Forelimb muscle (tissue), 1 donor: ENCODE measurements at places on chromosomes 3 and 15.

DNA sequence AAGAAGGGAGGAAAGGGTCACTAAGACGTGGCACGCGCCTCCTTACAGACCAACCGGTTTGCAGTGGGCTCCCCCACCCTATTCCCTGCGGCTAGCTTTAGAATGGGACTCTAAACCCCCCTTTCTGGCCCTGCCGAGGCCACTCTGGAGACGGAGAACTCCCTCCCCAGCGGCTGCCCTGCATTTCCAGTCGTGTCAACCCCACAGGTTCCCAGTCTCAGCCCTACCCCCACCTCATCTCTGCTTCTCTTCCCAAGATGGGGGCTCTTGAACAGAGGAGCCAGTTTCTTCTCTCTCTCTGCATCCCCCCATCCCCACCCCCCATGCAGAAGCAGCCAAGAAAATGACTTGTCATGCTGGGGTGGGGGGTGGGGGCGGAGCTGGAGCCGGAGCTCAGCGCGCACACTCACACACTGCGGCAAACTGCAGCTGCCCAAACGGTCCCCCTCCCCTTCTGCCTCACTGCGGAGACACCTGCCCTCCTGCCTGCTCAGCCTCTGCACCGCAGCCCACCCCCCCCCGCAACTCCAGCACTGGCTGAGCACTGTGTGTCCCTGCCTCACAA lies 871 bp downstream of the MAP1A start:
- no peak for DNase-seq

GRCh38 chr3:64121750-64122311 lies 98.5 kb upstream of the PSMD6 start:
- no peak for DNase-seq

GRCh38 chr3:127077068-127077467 lies 94.2 kb downstream of the PLXNA1 start:
- DNase-seq: no peak

- no peak for DNase-seq
Measured at GRCh38 chr15:92095693-92096092, 242.2 kb downstream of the SLCO3A1 start.

DNA sequence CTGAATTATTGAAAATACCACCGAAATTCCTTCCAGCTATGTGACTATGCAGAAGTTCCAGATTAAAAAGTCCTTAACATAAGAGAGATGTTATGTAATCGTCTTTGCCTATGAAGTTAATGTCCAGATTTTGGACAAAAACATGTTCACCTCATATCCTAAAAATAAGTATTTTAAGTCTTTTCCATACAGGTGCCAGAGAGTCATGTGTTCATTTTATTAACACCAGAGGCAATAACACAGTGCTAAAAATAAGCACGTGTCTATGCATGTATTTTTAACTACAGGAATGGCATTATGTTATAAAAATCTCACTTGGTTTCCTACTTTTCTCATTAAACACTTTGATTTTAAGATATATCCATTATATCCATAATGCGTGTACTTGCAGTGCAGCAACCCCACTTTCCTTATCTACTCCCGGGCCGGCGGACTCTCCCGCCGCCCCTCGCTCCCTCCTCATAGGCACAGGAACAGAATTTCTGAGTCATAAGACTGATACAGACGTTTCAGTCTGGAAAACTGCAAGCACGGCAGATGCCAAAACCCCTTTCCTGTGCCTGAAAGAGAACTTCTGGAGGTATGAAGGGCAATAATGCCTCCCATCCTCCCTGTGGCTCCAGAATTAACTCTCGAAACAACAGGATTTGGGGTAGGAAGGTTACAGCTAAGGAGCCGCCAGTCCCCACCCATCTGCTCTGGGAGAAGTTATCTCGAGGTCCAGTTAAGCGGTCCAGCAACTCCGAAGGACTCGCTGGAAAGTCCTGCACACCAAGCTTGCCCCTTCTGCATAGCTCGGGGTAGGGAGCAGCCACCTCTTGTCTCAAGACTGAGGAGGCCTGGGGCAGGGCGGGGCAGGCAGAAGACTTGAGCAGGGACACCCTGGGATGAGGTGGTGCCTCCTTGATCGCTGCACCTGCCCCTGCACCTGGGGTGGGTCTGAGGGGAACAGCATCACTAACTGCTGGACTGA lies 22.3 kb upstream of the PSTPIP1 start:
- no peak for DNase-seq

DNA sequence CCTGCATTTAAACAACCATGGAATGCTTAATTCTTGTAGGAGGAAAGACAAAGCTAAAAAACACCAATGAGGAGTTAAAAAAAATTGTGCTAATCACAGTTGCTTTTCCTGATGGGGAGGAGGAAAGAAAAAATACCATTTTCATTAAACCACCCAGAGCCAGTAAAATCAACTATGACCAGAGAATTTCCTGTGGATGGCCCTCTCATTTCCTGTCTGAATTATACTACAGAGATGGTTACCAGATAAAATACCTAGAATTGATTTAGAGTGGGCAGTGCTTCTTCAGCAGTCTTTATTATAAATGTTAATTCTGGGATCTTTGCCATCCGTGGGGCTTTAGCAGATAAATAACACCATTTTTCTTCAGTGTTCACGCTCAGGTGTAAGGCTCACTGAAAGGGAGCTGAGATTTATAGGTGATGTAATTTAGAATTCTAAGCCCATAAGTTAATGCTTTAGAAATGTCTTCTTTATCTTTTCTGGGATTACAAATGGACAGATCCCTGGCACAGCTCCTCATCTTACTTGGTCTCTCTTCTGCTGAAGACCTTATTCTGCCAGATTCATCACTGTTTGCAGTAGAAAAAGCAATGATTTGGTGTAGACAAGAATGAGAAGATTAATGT lies 37.9 kb downstream of the RETNLB start:
- DNase-seq: no peak
